HL-60 (cell line): ENCODE measurements at places on chromosomes 13 and 19.
A peak's percentile ranks its signal among the peaks of the same experiment; 100 is the strongest.

GRCh38 chr13:30652746-30653386 lies 35.1 kb downstream of the USPL1 start:
- DNase-seq, result no peak

DNA sequence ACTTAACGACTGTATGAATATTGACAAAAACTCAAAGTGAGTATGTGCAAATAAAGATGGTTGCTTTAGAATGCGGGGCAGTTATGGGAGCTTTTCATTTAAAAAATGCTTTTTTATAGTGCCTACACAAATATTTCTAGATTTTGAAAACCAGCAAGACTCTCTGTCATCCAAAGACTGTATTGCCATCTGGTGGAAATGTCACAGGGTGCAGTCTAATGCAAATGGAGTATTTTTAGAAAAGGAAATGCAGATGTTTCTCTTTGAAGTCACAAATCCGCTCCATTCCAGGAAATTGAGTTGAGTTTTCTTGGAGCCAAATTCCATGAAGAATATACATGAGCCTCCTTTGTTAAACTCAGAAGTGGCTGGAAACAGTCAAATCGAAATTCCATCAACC lies 2.3 kb upstream of the C1QTNF9B start:
- no peak for DNase-seq

DNA sequence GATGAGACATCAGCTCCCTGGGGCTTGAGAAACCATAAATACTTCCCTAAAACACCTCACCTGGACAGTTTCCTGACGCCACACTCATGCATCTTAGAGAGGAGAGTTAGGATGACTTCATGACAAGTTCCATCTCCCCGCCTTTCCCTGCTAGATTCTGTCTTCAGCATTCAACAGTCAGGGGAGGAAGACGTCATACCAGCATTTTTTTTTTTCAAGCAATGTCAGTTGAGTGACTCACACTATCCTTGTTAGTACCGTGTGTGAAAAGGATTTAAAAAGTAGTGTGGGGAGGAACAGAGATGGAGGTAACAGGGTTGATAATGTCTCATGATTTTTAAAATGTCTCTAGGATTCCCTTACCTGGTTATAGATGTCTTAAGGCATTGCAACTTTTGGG lies at the start of gene OR7D2:
TSS of gene OR7D2 (plus strand) at position 79 of the 400 bp plus-strand sequence. CDS start 6,803 bp downstream, outside the sequence.
- DNase-seq, result no peak

GRCh38 chr13:83568019-83568418 lies 314.3 kb downstream of the SLITRK1 start:
- DNase-seq, result no peak

- no peak for DNase-seq
Measured at GRCh38 chr13:73984949-73985691, 149.1 kb downstream of the KLF12 start.

- DNase-seq, result peak; percentile 85
Measured at GRCh38 chr13:30346153-30346788, 38.9 kb upstream of the KATNAL1 start.
